Suppressor macrophage treated with lipopolysaccharide for 4 hours (primary cell): ENCODE measurements at places on chromosomes 13 and 19.

DNA sequence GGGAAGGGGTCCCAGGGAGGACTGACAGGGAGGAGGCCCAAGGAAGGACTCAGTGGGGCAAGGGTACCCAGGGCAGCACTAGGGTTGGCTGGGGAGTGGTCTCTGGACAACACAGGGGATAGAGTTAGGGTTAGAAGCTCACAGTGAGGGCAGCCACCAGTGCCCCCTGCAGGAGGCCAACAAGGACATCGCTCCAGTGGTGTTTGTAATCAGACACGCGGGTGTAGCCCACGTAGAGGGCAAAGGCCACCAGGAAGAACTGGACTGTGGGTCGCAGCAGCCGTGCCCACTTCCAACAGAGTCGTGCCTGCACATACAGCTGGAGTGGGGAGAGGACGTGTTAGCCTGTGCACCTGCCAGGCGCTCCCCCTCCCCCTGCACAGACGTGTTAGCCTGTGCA, 9.2 kb downstream of the PLPP2 start:
- DNase-seq = no peak

DNA sequence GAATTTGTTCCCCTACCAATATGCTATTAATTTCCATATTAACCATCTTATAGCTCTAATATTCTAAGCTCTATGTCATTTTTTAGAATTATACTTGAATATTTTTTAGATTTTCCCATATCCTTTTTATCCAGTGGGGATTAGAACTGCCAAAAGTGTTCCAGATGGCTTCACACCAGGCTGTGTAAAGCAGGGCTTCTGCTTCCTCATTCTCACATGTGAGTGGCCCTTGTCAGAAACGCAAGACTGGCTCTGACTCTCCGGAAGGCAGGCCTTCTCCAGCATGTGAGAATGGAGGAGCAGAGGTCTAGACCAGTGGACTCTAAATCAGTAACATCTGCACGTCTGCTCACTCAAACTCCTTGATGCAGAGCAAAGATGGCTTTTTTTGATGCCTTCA, 650.1 kb downstream of the FGF9 start:
- DNase-seq = no peak

DNA sequence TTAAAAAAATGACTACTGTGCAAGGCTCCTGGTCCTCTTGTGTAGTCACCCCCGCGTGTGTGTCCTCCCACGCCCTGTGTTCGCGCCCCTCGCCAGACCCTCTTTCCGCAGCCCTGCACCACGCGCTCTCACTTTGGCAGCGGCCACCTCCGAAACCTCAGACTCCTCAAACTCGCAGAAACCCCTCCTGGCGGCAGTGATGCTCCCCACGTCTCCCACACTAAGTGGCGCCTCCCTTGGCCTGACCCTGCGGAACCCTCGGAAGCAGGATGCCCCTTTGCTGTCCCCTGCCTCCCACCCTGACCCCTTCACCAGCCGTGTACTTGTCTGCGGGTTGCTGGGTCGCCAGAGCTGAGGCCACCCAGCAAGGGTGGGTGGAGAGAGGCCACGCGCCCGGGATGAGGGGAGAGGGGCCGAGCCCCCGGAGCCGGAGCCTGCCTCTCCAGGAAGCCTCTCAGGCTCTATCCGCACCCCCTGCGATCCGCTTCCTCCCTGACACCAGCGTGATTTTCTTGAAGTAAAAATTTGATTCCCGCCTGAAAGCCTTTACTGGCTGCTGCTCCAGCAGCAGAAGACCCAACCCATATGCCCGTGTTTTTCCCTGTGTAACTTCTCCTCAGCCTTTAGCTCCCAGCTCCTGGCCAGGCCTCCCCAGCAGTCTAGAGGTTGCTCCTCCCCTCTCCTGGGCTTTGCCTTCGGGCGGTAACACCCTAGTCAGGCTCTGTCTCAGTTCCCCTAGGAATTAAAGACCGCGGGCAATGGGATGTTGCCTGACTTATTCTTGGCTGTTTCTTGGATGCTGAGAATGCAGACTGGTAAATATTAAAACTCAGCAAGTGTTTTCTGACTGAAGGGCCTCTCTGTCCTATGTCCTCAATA, 55.2 kb downstream of the MIPEP start:
- DNase-seq = no peak

GRCh38 chr13:98466634-98467236, 110.2 kb downstream of the STK24 start:
- DNase-seq = no peak

- no peak for DNase-seq
Measured at GRCh38 chr13:110562036-110562597, 595 bp upstream of the RAB20 start.

DNA sequence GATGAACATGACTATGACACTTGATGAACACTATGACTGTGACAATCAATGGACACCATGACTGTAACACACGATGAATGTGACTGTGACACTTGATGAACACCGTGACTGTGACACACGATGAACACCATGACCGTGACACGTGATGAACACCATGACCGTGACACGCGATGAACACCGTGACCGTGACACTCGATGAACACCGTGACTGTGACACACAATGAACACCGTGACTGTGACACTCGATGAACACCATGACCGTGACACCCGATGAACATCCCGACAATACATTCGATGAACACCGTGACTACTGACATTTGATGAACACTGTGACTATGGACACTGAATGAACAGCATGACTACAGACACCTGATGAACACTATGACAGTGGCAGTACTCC, 30.9 kb downstream of the ZFR2 start:
- no peak for DNase-seq

DNA sequence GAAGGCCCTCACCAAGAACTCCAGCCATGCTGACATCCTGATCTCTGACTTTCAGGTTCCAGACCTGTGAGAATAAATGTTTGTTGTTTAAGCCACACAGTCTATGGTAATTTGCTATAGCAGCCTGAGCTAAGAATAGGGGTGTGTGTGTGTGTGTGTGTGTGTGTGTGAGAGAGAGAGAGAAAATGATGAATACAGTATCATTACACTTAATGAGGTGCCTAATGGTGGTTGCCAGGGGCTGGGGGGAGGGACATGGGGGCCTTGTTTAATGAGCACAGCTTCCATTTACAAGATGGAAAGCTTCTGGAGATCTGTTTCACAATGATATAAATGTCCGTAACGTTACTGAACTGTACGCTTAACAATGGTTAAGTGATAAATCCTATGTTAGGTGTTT, 53.8 kb upstream of the LATS2 start:
- no peak for DNase-seq

- no peak for DNase-seq
Measured at GRCh38 chr19:36051236-36051635, 2.8 kb downstream of the THAP8 start.

GRCh38 chr13:87868731-87869130, 197.6 kb downstream of the SLITRK5 start:
- DNase-seq = no peak
